ENCODE measurements at places on chromosomes 6 and 20.

DNA sequence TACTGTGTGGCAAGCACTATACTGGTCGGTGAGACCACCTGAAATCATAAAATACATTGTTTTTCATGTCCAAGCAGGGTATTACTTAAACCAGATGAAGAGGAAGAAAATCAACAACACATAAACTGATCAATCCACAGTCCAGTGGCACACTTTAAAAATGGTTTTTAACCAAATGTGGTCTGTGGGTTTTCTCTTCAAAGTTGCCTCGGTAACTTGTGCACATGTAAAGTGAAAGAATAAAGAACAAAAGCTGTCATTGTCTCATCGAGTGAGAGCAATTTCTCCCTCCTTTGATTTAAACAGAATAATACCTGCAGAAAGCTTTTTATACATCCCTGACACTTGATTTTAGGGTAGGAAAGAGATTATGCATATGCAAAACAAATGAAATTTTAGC, 3.7 kb downstream of the FLRT3 start:
- no peak for DNase-seq

DNA sequence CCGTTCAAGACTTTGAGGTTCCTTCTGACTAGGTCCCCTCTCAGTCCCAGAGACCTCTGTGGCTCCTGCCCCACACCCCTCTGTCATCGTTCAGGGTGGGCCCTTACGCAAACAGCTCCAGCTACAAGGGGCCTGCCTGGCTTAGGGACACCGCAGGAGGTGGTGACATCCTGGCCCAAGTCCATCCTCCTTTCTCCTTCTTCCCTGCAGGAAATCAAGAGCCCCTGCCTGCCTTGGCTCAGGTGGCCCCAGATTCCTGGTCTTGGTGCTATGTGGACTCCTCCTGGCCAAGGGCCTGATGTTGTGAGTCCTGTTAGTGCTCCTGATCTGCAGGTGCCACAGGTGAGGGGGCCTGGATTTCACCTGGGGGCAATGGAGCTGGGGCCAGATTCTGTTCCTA, 8.1 kb downstream of the TREML4 start:
- DNase-seq = no peak

- no peak for DNase-seq
Observed at GRCh38 chr20:40769677-40770285, 80.7 kb upstream of the MAFB start.

DNA sequence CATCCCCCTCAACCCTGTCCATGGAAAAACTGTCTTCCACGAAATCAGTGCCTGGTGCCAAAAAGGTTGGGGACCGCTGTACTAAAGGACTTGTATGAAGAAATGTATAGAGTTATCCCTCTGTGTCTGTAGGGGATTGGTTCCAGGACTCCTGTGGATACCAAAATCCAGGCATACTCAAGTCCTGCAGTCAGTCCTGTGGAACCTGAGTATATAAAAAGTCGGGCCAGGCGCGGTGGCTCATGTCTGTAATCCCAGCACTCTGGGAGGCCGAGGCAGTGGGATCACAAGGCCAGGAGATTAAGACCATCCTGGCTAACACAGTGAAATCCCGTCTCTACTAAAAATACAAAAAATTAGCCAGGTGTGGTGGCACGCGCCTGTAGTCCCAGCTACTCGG, 42.0 kb downstream of the LCA5 start:
- DNase-seq = no peak

- no peak for DNase-seq
Observed at GRCh38 chr6:158018851-158019361, 37.2 kb downstream of the SYNJ2 start.

- no peak for DNase-seq
Observed at GRCh38 chr20:7912551-7912950, 27.7 kb downstream of the HAO1 start.

- DNase-seq = no peak
Observed at GRCh38 chr6:124073021-124073420, 269.4 kb downstream of the NKAIN2 start.

DNA sequence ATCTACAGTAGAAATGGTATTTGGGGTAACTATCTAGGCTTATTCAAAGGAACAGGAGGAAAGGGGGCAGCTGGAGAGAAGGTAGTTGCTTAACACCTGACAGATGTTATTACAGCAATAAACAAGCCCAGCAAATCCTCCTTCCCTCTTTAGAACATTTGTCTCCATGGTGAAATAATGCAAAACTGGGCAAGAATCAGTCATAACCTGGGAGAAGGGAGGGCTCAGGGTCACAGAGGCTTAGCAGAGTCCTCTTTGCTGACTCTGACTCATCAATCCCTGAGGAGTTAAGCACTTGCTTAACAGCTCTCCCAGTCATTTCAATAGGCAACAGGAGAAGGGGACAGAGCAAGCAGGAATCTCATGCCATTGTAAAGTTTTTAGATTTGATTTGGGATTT, 230.3 kb downstream of the IBTK start:
- no peak for DNase-seq

- DNase-seq = no peak
Observed at GRCh38 chr6:29368765-29369164, at the start of gene OR5V1. Gene OR5V1 (minus strand): TSS chr6:29368865. CDS start chr6:29356195, 12,670 bp downstream.

DNA sequence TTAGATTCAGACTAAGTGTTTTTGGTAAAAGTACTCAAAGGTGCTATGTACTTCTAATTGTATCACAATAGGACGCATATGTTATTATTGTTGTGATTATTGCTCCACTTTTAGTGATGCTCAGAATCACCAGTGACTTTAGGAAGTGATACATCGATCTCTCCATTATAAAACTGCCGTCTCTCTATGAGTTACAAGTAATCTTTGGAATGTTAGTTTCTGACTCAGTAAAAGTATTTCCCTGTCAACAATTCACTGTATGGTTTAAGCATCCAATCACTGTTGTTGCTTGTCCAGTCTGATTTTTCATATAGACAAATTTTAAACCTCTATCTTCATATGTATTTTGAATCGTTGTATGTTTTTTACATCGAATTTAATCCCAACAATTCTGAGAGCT, 9.4 kb downstream of the DCBLD1 start:
- DNase-seq = no peak

GRCh38 chr6:161327360-161327953, 53.6 kb upstream of the AGPAT4 start:
- no peak for DNase-seq

DNA sequence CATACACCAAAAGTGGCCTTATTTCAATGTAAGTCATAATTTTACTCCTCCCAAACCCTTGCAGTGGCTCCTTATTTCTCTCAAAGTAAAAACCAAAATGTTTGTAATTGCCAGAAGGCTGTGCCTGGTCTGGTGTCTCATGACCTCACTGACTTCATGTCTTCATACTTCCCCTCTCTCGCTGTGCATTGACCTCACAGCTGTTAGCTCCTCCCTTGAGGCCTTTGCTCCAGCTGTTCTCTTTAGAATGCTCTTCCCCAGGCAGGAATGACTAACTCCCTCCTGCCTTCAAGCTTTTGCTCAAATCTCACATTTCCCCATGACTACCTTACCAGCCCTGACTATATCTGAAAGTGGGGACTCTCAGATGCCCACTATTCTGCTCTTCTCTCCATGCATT, 83.3 kb downstream of the MTFR2 start:
- no peak for DNase-seq

GRCh38 chr20:34538671-34539123, 19.8 kb upstream of the MAP1LC3A start:
- peak; percentile 16 for DNase-seq

- no peak for DNase-seq
Observed at GRCh38 chr20:19185083-19185482, 27.4 kb upstream of the SLC24A3 start.

GRCh38 chr6:90350689-90351554, 54.3 kb upstream of the BACH2 start:
- DNase-seq = no peak

DNA sequence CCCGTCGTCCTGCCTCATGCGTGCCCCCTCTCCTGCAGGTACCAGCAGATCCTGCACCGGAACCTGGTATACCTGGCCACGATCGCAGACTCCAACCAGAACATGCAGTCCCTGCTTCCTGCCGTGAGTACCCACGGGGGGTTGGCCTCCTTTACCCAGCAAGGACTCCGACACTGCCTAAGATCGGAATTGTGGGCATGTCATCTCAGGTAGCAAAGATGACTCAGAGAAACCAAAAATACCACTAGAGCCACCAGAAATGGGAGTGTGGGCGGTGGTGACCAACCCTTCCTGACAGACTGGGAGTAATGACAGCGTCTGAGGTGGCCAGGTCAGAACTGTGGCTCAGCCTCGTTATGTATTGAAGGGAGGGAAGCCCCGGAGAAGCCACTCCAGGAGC, 16.3 kb downstream of the SS18L1 start:
- DNase-seq = peak; percentile 62

- no peak for DNase-seq
Observed at GRCh38 chr6:3749067-3749841, 2.3 kb downstream of the PXDC1 start.

GRCh38 chr6:42100029-42100901, 42.2 kb downstream of the C6orf132 start:
- DNase-seq = no peak

Measured in T-helper 2 cell (primary cell).